ENCODE measurements at places on chromosomes 5 and 9. TPM values are rescaled to one million over a fixed set of nuclear protein-coding genes. Genes with fewer than 3 reads are reported as not detected.

The IFNA21 gene
- total RNA-seq: not detected

The CD74 gene
- total RNA-seq: 28.2 TPM

The MOB3B gene
- total RNA-seq: 20.9 TPM

The PLCXD3 gene
- 0.07 TPM for total RNA-seq

All from WTC11 (cell line).